ENCODE measurements at places on chromosomes 7 and 10. TPM values are rescaled to one million over a fixed set of nuclear protein-coding genes. Genes with fewer than 3 reads are reported as not detected.

DDX21 gene
- total RNA-seq: 29.7 TPM

TRPV5 gene
- 1.1 TPM for total RNA-seq

SRRM3 gene
- 1.5 TPM for total RNA-seq

GPR85 gene
- total RNA-seq: 1.5 TPM

NPFFR1 gene
- total RNA-seq: 0.06 TPM

CCDC6 gene
- 26.5 TPM for total RNA-seq

ZEB1 gene
- 49.2 TPM for total RNA-seq

FGFR2 gene
- total RNA-seq: 120 TPM

ANKRD7 gene
- 2.5 TPM for total RNA-seq

AKR1C4 gene
- not detected for total RNA-seq

VIPR2 gene
- 11.3 TPM for total RNA-seq

MYOZ1 gene
- 196 TPM for total RNA-seq

EPHA1 gene
- 11.1 TPM for total RNA-seq

NUTM2B gene
- total RNA-seq: 0.23 TPM

Data from metanephros (tissue), 2 donors.